ENCODE measurements at places on chromosomes 12 and 14. TPM values are rescaled to one million over a fixed set of nuclear protein-coding genes. Genes with fewer than 3 reads are reported as not detected.

Gene SLC24A4
- 0.36 TPM for total RNA-seq

Gene ZDHHC22
- not detected for total RNA-seq

Gene KIF26A
- 3.9 TPM for total RNA-seq

DNA sequence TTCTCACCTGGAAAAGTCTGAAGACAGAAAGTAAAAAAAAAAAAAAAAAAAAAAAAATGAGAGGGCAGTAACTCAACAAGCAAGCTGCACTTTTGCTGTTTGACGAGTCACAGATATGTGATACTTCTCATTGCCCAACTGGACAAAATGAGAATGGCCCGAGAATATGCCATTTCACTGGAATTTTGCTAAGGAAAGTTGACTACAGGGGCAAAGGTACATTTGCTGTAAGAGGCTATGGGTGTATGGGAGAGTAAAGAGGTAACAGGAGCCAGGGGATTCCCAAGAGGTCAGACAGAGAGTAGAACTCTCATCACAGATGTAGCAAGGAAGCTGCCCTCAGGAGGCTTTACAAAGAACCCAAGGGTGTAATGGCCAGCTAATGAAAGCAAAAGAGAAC, 22.9 kb downstream of the KIF21A start:
- no peak for DNase-seq

DNA sequence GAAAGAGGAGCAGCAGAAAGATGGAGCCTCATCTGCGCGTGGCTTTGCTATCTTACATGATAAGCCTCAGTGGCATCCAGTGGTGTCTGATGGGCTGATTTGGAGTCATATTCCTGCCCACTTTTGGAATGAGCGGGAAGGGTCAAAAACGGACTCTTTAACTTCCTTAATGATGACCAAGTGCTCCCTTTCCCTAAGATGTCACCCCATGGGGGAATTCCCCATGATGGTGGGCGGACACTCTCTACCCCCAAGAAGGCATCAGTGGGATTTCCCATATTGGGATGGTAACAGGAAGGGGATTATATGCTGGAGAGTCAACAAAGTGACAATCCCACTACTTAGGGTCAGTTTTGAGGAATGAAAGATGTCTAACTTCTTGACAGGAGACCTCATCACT, 110.9 kb downstream of the GPATCH2L start:
- DNase-seq: no peak

DNA sequence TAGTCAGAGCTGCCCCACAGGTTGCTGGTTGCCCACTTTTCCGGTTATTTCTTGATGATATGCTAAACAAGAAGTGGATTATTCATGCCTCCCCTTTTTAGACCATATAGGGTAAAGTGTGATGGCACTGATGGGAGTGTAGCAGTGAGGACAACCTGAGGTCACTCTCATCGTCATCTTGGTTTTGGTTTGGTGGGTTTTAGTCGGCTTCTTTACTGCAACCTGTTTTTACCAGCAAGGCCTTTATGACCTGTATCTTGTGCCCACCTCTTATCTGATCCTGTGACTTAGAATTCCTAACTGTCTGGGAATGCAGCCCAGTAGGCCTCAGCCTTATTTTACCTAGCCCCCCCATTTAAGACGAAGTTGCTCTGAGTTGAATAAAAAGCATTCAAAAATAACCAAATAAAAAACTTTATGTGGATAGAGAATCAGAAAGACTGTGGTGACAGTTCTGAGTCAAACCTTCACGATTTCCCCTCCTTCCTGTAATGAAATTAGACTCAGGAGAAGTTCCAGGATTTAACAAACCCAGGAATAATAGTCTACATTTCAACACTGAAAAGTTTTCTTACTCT, 144.2 kb downstream of the PAWR start:
- DNase-seq: no peak

DNA sequence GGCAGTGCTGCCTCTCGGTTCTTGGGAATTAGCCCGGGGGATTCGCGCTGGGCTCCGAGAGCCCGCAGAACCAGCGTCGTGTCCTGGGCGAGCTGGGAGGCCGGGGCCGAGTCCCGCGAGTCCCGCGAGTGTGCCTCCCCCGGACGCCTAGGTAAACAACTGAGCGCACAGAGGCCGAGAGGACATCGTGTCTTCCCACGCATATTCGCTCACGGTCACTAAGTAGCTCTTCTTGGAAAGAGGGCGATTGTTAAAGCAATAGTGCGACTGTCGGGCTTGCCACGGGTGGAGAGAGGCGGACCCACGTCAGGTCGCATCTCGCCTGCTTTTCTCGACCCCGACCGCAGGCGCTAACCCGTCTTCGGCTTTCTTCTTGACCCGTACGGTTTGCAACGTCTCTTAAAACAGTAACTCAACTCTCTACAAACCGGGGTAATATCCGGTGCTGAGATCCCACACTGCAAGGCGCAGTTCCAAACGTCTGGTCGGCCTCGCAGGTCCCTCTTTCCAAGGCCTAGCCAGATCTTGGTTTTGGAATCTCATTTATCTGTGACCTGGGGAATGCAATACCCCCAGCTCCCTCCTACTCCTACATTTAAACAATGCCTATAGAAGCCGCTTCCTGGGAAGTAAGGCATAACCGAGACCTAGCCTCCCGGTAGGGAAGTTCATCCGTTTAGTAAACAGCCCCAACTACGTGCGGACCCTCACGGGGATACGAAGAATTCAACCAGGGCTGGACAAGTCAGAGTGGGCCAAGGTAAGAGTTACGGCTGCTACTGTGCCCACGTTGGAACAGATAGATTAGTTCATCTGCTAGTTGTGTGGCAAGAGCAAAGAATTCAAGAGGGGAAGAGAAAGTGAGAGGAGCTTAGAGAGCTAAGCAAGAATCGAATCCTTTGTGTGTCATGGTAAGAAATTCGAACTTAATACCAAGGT, 736 bp upstream of the PHLDA1 start:
- DNase-seq: peak; percentile 31

- no peak for DNase-seq
These were observed 10.2 kb downstream of the TPCN1 start for GRCh38 chr12:113231235-113232088.

GRCh38 chr14:34036319-34036766, 85.5 kb upstream of the EGLN3 start:
- DNase-seq: no peak

DNA sequence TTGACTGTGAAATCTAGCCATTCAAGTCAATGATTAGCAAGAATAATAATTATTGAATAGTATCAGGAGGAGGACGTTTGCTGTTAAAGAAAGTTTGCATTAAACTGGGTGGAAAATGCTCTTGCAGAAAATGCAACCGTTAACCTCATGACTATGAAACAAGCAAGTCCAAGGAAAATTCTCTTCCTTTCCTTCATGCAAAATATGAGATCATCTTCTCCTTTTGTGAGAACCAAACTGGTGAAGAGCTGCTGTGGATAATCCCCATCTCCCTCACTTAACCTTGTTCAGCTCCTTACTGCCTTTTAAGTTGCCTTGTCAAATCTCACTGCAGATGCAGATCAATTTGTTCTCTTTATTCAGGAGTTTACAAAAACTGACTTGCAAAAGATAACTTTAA, 142.5 kb downstream of the BCAT1 start:
- no peak for DNase-seq

DNA sequence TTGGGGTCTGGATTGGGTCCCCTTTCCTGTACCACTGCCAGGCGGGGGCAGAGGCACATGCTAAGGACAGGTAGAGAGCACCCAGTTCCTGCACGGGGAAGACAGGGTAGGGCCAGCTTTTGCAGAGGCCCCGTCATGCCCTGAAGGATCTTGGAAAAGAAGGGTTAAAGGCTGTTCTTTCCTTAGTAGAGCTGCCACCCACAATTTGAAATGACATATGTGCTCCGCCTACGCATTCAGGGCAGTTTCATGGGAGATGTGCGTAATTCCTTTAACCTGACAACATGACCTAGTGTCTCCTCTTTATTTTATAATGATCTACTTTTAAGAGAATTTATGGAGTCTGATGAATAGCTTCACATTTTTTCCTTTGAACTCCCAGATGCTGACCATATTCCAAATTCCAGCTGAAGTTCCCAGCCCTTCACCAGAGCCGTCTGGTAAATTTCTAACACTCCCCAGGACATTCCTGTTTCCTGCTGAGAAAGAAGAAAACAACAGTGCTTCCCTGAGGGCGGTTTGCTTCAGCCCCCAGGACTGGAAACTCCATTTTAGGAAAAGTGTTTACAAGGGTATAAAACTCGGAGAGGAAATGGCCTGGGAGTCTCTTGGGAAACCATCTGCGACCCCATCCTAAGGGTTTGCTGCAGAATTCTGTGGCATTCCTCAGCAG, 58.9 kb upstream of the PLEKHG3 start:
- no peak for DNase-seq

DNA sequence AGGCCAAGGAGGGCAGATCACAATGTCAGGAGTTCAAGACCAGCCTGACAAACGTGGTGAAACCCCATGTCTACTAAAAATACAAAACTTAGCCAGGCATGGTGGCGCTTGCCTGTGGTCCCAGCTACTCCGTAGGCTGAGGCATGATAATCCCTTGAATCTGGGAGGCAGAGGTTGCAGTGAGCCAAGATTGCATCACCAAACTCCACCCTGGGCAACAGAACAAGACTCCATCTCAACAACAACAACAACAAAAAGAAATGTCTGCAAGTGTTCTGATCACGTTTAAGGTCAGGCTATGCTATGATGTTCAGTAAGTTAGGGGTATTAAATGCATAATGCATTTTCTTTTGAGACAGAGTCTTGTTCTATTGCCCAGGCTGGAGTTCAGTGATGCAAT, 6.7 kb upstream of the PLD4 start:
- peak; percentile 68 for DNase-seq

DNA sequence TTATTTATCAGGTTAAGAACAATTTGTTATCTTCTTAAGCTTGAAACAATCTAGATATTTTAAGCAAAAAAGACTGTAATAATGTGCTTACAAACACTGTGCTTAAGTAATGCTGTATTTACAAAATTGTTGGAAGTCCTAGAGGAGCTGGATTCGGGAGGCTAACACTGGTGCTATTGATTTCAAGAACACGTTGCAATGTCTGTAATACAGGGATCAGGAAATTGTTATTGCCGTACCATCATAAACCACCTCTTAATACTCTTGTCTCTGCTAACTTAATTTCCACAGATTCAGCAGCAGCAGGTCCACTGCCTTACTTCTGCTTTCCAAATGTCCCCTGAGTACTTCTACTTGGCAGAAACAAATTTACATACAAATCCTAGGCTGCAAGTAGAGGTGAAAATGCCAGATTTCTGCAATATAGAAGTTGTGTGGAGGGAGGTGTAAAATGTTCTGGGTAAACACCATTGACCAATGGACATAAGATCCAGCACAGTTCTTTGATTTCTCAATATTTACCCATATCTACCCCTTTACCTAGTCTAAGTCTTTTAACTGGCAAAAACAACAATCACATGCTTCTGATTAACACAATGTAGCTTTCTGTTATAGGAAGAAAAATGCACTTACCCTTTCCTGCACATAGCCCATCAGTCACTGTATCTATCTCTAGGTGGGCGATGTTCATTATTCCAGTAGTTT, 663.4 kb downstream of the TMTC2 start:
- no peak for DNase-seq

Measured in lower leg skin (tissue), 4 donors.